ENCODE measurements at places on chromosomes 3 and 15.

- no peak for DNase-seq
Measured at GRCh38 chr3:42975456-42975855, 3.7 kb upstream of the GASK1A start.

DNA sequence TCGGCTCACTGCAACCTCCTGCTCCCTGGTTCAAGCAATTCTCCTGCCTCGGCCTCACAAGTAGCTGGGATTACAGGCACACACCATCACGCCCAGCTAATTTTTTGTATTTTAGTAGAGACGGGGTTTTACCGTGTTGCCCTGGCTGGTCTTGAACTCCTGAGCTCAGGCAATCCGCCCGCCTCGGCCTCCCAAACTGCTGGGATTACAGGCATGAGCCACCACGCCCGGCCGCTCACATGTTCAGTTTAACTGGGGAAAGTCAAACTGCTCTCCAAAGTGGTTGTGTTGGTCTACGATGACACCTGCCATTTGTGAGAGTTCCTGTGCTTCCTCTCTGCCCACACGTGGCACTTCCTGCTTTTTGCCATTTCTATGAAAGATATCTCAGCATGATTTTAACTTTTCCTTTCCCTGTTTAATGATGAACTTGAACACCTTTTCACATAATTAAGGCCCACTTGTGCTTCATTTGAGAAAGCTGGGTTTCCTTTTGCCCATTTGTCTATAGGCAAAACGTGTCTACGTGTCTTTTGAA lies 877 bp upstream of the GP5 start:
- no peak for DNase-seq

DNA sequence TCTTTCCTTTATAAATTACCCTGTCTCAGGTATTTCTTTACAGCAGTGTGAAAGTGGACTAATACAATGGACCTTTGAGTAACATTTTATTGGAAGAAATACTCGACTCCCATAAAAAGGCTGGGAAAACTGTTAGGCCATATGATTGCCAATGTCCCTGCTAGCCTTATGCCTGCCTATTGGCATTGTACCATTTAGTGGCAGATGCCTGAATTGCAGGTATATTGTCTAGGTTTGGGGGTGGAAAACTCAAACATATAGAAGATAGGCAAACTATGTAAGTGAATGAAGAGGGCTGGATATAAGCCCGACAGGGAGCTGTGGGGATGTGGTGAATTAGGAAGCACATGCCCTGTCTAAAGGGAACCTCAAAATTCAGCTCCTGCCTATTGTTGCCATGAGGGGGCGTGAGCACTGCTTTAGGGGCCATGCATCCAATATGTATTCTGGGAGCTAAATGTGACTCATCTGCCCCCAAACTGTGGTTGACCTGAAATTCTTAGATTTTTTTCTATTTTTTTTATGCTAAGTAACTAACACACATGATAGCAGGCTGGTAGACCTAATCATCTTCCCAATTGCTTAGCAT lies 65.2 kb upstream of the TRA2B start:
- DNase-seq = no peak

DNA sequence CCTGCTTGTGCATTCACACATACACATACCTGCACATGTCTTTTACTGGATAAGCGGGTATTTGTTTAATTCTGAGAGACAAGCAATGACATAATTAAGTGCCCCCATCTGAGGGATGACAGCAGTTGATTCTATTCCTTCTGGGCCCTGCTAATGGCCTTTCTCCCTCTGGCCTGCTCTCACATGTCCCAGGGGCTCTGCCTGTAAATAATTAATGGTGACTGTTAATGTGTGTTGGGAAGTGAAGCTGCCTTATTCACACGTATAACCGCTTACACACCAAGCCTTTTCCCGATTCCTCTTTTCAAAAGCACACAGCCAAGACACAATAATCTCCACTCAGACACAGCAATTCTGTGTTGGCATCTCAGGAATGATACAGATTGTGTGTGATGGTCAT lies 47.8 kb downstream of the LRRK1 start:
- DNase-seq = no peak

DNA sequence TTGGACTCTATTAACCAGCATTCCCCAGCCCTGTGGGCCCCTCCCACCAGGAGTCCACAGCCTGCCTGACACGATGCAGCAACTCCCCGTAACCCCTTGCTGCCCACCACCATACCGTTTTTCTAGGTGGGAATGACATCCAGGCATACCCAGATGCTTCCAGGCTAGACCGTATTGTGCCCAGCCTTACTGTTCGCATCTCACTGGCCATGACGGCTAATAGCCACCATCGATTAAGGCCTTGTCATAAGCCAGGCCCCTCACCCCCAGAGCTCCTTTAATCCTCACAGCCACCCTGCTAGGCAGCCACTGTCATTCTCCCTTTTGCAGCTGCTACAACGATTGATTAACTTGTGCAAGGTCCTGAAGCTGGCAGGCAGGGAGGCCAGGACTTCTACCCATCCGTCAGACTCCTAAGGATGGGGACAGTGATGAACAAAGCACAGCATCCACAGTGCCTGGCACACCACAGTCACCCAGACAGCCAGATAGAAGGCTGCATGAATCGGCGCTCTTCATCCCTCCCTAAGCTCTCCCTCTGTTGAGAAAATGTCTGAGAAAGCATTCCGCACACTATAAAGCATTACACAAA lies 60.0 kb upstream of the FLNB start:
- DNase-seq = no peak

DNA sequence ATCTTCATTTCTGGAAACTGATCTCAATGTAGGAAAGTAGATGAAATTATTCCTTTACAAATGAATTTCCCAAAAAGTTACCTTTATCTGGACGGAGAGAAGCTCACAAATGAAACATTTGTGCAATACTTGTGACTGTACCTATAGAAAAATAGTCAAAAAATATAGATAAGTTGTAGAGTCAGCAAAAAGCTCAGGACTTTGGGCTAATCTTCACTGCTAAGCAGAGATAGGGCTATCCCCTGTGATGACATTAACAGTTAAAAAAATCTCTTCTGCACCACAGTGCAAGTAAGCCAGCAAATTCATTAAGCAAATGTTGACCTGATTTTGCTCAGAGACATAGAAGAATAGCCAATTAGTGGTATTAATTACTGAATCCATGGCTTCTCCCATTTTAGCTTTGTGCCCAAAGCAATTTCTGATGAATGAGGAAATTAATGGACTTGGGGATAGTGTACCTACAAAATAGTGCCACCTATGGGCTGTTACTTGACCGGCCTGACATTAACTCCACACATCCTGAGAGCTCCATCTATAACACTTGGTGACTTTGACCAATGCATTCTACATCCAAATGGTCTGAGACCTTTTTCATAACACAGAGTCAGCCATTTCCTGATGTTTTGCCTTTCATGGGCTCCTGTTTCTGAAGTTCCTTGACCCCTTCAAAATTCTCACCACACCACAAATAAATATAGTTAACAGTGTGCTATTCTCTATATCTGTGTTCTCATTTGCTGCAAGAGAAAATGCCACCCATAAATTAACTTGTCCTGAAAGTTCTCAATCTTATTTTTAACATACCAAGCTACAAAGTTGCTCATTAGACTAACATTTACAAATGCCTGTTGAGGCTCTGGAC lies 105.0 kb downstream of the SSR3 start:
- no peak for DNase-seq

- DNase-seq = no peak
Measured at GRCh38 chr3:71066849-71067261, 516.7 kb downstream of the FOXP1 start.

GRCh38 chr3:23916152-23916885 lies 471 bp downstream of the NKIRAS1 start:
- no peak for DNase-seq

- DNase-seq = no peak
Measured at GRCh38 chr3:7367968-7368367, 507.1 kb downstream of the GRM7 start.

- DNase-seq = no peak
Measured at GRCh38 chr3:100682854-100683760, 26.2 kb upstream of the TFG start.

GRCh38 chr15:41908736-41909461 lies 15.0 kb upstream of the SPTBN5 start:
- no peak for DNase-seq

All from stimulated activated CD4-positive, alpha-beta T cell treated with anti-CD3 and anti-CD28 coated beads, TNF-alpha, amount 100 ng/mL, for 1 hour (primary cell).